ENCODE measurements at places on chromosomes 2 and 18.

- no peak for DNase-seq
These were observed 92.7 kb downstream of the VWC2L start for GRCh38 chr2:214503568-214503967.

- no peak for DNase-seq
These were observed 199.1 kb upstream of the SLC14A2 start for GRCh38 chr18:45416168-45416567.

DNA sequence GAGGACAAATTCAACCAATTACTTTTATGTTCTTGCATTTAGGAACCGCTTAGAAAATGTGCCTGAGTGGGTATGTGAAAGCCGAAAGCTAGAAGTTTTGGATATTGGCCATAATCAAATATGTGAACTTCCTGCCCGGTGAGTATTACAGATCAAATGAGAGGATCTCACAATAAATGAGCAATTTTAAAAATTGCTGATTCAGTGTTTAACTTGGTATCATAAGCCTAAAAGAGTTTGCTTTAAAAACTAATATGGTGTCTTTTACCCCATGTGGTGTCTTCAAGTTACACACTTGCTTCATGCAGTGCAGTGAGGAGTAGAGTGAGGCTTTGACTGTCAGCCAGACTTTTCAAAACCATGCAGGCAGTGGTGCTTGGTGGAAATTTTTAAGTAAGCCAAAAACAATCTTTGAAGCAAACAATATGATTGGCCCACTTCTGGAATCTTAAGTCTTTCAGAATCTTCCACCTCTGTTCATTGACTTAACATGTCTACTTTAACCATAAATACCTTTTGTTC, 199.6 kb downstream of the PHLPP1 start:
- DNase-seq: no peak

DNA sequence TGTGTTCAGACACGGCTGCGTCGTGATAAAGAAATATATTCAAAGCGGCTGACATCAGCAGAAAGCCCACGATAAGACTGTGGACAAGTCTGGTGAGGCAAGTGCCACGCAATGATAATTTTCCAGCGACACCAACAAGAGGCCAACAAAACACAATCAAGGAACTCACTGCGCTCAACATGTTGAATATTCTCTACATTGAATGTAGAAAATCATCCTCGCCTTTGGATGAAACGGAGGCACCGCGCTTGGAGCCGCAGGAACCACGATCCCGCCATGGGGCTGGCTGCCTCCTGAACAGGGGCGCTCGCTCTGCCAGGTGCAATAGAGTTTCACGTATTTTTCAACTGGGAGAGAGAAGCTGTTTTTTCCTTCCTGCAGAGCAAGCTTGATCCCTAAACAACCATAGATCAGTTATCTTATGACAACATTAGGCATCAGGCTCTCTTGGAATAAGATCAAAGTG, 220.3 kb downstream of the ATAD2B start:
- no peak for DNase-seq

DNA sequence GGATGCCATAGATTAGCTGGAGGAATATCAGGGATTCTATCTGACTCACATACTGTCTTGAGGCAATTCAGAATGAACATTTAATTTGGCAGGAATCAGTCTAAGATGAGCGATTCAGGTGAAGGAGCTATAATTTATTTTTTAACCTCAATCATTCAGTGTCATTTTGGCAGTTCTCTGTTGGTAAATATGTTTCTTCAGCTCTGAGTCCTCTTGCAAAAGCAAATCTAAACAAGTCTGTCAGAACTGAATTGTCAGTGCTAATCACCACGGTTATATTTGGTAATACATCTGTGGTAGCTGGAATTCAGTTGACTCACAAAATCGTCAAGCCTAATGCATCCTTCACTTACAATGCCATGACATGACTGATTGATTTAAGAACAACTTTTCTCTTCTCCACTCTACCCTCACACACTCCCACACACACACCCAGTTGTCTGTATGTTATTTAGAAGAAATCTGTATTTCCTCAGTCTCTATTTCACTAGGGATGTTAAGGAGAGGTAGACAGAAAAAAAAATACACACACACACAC, 516.6 kb upstream of the NXPH2 start:
- DNase-seq: no peak

- DNase-seq: no peak
These were observed 12.5 kb downstream of the SNORC start for GRCh38 chr2:232882505-232883115.

GRCh38 chr2:141417246-141417797, 713.5 kb downstream of the LRP1B start:
- DNase-seq: no peak

DNA sequence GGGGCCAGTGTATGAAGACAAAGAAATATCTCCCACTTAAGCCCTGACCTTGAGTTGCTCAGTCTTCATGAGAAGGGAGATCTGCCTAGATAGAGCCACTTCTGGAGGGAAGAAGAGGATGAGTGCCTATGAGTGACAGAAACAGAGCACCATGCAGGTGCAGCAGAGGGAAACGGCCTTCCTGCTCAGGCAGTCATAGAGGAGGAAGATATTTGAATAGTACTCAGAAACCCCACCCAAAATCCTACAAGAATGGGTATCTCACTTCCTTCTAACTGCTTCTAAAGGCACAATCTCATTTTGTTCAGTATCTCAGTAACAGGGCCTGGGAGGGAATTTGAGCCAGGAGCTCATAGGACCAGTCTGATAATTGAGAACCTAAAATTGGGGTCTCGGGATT, 339.3 kb downstream of the ALK start:
- DNase-seq: no peak

DNA sequence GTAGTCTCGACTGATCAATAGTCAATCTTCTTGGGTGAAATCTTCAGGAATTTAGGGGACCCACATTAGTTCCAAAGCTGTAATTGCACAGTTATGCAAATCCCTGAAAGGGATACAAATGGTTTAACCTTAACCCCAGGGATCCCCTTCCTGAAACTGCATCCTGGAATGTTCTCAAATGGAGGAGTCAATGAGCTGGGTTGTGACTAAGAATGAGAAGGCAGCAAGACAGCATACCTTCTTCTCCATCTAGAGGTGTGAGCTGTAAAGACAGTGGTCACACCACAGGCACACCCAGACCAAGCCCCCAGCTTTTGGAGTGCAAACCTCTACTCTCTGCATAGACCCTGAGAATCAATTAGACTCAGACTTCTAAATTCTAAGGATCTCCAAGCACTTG, 164.7 kb upstream of the MEIS1 start:
- no peak for DNase-seq

- no peak for DNase-seq
These were observed 3.7 kb downstream of the HDAC4 start for GRCh38 chr2:239396881-239397681.

DNA sequence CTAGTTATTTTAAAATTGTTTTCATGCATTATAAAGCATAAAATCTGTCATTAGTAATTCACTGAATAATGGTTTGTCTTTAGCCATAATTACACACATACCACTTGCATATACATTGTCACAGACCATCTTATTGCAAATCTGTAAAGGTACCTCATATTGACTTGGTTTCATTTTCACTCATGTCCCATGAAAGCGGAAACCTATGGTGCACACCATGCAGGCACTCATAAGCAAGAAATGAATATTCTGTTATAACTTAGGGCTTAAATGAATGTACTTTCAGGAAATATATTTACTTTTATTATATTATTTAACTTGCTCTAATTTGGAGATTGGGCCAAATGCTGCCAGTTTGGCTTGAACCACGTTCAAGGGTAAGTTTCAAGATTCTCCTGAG, 29.2 kb upstream of the STK17B start:
- DNase-seq: no peak

GRCh38 chr2:169345486-169346437, 16.6 kb downstream of the LRP2 start:
- DNase-seq: no peak

GRCh38 chr2:14565666-14566065, 66.9 kb upstream of the LRATD1 start:
- DNase-seq: no peak

DNA sequence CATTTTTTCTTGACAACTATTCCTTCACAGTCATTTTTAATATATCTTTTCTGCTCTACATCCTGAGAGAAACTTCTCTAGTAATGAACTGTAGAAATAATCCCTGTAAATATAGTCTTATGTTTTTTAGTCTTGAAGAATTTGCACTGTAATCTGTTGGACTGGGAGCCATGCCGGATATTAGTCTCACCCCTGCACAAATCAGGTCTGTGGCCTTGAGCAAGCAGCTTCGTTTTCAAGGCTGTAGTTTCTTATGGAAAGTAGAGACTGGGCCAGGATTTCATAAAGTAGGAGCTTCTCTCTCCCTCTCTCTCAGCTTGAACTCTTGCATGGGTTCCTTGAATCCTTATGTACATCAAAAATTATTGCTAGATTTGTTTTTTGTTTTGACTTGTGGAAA, 8.7 kb downstream of the FARP2 start:
- no peak for DNase-seq

DNA sequence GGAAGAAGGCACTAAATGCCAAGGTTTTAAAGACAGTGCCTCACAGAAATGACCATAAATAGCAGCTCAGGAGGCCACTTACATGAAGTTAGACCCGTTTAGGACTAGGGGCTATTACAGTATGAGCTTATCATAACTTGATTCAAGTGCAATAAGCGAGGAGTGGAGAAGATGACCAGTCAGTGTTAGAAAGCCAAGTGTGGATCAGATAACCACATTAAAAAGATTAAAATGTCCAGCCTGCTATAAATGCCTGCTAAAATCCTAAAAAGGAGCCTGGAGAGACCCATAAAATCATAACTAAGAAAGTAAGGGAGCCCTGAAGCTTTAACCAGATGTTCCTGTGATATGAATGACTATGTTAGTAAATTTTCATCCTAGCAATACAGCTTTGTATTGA, 117.5 kb upstream of the ZNF521 start:
- no peak for DNase-seq

- no peak for DNase-seq
These were observed 45.4 kb upstream of the ANKRD62 start for GRCh38 chr18:12048010-12048826.

DNA sequence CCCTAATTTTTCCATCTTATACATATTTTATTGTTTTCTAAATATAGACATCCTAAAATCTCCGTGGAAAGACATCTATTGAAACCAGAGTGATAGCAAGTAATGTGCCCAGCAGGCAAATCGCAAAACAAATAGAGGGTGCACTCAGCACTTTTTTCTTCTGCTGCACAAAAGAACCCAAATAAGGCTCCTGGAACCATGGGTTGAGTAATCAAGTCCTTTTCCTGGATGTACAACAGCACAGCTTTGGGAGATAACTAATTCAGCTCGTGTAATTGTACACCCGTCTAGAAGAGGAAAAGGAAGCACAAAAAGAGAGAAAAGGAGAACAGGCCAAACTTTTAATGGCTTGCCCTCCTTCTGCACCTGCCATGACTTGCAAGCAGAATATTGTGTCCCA, 126.9 kb upstream of the TLK1 start:
- no peak for DNase-seq

DNA sequence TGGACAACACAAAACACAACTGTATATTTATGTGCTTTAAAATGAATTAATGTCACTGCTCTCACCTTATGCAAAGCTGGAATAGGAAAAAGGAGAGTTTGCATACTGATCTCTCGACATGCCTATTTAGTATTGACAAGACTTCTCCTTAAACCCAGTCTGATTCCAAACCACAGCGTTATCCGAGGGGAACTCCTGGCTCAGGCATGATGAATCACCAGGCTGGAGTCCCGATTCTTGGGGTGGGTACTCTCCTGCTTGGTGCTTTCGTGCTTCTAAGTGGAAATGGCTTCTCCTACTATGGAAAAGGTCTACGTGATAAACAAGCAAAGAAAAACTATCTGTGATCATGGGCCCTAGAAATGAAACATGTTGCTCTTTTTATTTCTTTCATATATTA, 88.9 kb upstream of the SLC35G4 start:
- no peak for DNase-seq

- DNase-seq: no peak
These were observed 105.6 kb upstream of the STK17B start for GRCh38 chr2:196277002-196277401.

DNA sequence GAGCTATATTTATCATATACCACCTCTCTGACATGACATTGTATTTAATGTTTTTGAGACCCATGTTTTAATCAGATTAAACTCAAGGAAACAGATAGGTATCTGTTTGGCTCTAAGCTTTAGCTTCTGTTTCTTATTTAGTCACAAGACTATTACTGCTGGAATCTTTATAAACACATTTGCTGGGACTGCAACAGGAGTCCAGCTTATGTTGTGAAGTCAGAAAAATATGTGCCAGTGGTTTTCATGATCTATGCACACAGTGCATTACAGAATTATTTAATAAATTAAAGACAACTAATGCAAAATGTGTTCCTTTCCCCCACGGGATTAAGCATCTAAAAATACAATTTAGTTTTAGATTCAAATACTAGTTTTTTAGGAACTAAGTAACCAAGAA, 338.9 kb downstream of the ZEB2 start:
- no peak for DNase-seq

DNA sequence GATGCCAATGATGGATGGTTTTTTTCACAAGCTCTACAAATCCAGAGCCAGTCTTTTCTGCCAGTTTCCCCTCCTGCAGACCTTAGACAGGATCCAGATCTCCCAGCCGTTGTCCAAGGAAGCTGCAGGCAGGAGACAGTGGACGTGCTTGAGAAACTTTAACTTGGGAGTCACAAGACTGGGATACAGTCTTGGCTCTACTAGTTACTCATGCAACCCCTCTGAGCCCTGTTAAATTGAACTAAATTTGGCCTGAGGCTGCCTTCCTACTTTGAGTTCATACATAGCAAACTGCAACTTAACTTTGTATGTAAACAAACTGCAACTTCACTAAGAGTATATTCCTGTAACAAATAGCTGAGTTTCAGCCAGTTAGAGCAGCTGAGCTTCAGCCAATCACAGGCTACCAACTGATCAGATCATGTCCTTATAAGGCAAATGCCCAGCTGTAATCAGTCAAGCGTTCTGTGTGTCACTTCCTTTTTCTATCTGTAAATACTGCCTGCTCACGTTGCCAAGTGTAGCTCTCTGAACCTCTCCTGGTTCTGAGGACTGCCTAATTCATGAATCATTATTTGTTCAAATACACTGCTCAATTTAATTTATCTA, 140.9 kb downstream of the CAPN13 start:
- no peak for DNase-seq

DNA sequence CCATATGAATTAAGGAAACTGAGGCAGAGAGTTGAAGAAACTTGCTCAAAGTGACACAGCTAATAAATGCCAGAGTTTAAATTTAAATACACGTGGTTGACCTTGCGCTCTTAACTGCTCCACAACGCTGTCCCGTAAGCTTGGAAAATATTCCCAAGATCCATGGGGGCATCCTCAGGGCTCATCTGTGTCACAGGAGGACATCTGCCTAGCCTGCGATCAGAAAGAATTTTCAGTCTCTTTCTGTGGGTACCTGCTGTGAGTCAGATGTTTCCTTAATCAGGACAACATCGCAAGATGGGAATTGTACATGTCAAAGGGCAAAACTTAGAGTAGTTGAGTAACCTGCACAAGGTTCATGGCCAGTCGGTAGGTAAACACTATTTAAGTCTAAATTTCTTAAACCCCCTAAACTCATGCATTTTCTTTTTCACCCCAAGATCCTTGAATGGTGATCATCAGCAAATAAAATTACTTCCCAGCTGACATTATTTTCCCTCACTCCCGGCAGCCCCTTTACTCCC, 1.4 kb downstream of the CMPK2 start:
- DNase-seq: no peak

GRCh38 chr2:178088774-178089270, 16.2 kb upstream of the PDE11A start:
- DNase-seq: no peak

- no peak for DNase-seq
These were observed 111.7 kb downstream of the CDH2 start for GRCh38 chr18:28065031-28065792.

Data from activated T-cell treated with anti-CD3 and anti-CD28 coated beads for 48 hours (primary cell).